Progenitor cell of endocrine pancreas (in vitro differentiated cells): ENCODE measurements at places on chromosomes 1 and 21. TPM values are rescaled to one million over a fixed set of nuclear protein-coding genes. Genes with fewer than 3 reads are reported as not detected.
A peak's percentile ranks its signal among the peaks of the same experiment; 100 is the strongest.

- H3K36me3 ChIP-seq = peaks cover 47% of the 10 kb centered on the region
- no peak overlapping the region for H3K27ac ChIP-seq
- peaks cover 2% of the 10 kb centered on the region for H3K4me1 ChIP-seq
- H3K4me3 ChIP-seq = no peak overlapping the region
- DNase-seq = peak; percentile 64
- no peaks in the 10 kb centered on the region for H3K27me3 ChIP-seq
Observed at GRCh38 chr1:17419626-17420328, 19.7 kb downstream of the RCC2 start.

- H3K27ac ChIP-seq = no peak overlapping the region
- H3K36me3 ChIP-seq = no peaks in the 10 kb centered on the region
- no peak overlapping the region for H3K4me3 ChIP-seq
- no peaks in the 10 kb centered on the region for H3K4me1 ChIP-seq
- H3K27me3 ChIP-seq = peaks cover 38% of the 10 kb centered on the region
Observed at GRCh38 chr1:244074559-244075171, 23.6 kb downstream of the ZBTB18 start.

Gene SPAG17
- total RNA-seq = 13.4 and 14.9 TPM in 2 replicates

Gene ST6GALNAC5
- 9.5 and 13.6 TPM in 2 replicates for total RNA-seq

Gene CLCA2
- total RNA-seq = not detected in 2 replicates

Gene TRAPPC10
- 40.4 and 42.7 TPM in 2 replicates for total RNA-seq

DNA sequence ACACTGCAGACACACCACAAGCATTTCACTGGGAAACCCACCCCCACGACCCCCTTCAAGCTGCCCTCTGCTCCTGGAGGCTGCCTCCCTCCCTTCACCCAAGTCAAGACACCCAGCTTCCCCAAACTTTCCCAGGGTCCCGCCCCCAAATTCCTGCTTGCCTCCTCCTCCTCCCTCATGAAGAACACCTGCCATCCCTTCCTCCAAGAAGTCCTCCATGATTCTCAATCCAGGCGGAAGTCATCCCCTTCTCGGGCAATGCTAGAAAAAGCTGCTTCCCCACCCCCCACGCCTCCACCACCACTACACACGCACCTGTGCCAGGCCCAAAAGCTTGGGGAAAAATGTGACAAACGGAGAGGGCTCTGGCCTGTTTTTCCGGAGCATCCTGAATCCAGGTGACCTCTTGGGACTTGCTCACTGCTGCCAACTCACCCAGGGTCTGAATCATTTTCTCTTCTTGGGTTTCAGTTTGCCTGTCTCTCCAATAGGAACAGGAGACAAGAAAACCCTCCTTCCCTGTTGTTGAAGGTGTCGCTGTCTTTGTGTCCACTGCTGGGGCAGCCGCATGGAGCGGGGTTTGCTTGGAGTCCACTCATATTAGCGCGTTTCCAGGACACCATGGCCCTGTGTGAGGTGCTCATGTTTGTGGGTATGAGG is 101.0 kb upstream of the CASZ1 start:
- DNase-seq = no peak
- H3K4me1 ChIP-seq = peaks cover 25% of the 10 kb centered on the region
- no peak overlapping the region for H3K4me3 ChIP-seq
- no peaks in the 10 kb centered on the region for H3K36me3 ChIP-seq
- H3K27me3 ChIP-seq = peaks cover 3% of the 10 kb centered on the region

Gene S100A3
- 0.46 and 1.5 TPM in 2 replicates for total RNA-seq

DNA sequence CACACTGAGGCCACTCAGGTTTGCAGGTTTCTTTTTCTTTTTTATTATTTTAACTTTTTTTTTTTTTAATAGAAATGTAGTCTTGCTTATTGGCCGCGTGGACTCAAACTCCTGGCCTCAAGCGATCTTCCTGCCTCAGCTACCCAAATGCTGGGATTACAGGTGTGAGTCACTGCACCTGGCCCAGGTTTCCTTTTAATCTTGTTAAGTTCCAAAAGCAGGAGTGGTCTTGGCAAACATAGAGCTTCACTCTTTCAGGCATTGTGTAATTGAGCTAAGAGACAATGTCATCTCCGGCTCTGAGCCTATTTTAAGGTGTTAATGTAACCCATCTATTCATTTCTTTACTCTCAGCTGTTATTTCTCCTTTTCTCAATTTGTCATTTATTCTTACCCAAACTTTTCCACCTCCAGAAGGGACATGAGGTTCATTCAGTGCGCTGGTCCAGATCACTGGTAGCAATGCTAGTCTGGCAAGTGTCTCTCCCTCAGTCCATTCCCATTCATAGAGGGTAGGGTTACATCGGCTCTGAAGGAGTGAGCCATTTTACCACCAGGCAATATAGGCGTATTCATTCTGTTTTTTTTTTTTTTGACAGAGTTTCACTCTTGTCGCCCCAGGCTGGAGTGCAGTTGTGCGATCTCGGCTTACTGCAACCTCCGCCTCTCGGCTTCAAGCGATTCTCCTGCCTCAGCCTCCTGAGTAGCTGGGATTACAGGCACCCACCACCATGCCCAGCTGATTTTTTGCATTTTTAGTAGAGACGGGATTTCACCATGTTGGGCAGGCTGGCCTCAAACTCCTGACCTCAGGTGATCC is 11.3 kb upstream of the MFSD2A start:
- H3K4me1 ChIP-seq = peaks cover 7% of the 10 kb centered on the region
- H3K27me3 ChIP-seq = peaks cover 20% of the 10 kb centered on the region
- H3K4me3 ChIP-seq = no peak overlapping the region
- H3K36me3 ChIP-seq = no peaks in the 10 kb centered on the region

- no peak for DNase-seq
- H3K27ac ChIP-seq = no peak overlapping the region
- H3K4me3 ChIP-seq = no peak overlapping the region
- peaks cover under 1% of the 10 kb centered on the region for H3K27me3 ChIP-seq
- peaks cover 44% of the 10 kb centered on the region for H3K36me3 ChIP-seq
Observed at GRCh38 chr21:42579456-42580075, 65.9 kb downstream of the SLC37A1 start.

Gene TMCO4
- total RNA-seq = 16.4 and 18.6 TPM in 2 replicates
